Psoas muscle (tissue), 8 donors: ENCODE measurements at places on chromosomes 13 and 19.

- no peak overlapping the region for H3K4me3 ChIP-seq
- no peak overlapping the region for H3K27ac ChIP-seq
- DNase-seq, result no peak
Measured at GRCh38 chr19:16814526-16815100, 14.6 kb upstream of the SIN3B start.

DNA sequence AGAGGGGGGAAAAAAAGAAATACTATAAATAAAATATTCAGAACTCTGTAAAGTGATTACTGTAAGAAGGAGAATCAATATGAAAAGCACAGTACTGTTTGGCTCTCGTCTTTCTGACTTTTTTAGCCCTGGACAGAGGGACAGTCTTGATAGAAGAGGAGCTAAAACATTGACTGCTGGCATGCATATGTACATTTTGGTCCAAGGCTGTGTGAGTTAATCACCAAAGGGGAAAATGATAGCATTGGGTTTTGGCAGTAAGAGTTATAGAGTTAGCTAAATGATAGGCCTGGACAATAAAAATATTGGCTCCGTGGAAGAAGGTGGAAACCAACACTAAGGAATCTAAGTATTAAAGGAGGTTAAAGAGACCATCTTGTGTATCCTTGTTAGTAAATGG is 50.3 kb downstream of the RAP2A start:
- no peak overlapping the region for H3K4me3 ChIP-seq
- peaks cover 4% of the 10 kb centered on the region for H3K4me1 ChIP-seq
- no peaks in the 10 kb centered on the region for H3K27me3 ChIP-seq
- no peaks in the 10 kb centered on the region for H3K36me3 ChIP-seq
- no peak for DNase-seq

DNA sequence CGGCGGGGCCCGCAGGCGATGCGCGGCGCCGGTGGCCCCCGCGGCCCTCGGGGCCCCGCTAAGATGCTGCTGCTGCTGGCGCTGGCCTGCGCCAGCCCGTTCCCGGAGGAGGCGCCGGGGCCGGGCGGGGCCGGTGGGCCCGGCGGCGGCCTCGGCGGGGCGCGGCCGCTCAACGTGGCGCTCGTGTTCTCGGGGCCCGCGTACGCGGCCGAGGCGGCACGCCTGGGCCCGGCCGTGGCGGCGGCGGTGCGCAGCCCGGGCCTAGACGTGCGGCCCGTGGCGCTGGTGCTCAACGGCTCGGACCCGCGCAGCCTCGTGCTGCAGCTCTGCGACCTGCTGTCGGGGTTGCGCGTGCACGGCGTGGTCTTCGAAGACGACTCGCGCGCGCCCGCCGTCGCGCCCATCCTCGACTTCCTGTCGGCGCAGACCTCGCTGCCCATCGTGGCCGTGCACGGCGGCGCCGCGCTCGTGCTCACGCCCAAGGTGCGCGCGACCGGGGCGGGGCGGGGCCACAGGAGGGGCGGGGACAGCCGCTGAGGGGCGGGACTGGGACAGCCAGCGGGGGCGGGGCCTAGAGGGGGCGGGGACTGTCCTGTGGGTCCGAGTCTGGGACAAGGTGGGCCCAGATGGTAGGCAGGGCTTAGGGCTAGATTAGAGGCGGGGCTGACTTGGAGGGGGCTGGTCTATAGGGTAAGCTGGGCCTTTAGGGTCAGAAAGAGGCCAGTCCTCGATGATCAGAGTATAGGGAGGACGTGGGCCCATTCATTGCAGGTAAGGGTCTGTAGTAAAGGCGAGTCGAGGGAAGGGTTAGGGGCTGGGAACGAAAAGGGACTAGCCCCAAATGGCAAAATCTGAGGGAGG is 5.1 kb downstream of the GRIN2D start:
- peaks cover 43% of the 10 kb centered on the region for H3K27me3 ChIP-seq
- H3K4me3 ChIP-seq, result peak overlapping the region; percentile 52
- no peaks in the 10 kb centered on the region for H3K4me1 ChIP-seq
- peak; percentile 83 for DNase-seq

GRCh38 chr13:41492432-41493260 is 35.3 kb downstream of the RGCC start:
- no peaks in the 10 kb centered on the region for H3K36me3 ChIP-seq
- no peak overlapping the region for H3K4me3 ChIP-seq
- H3K27me3 ChIP-seq, result no peaks in the 10 kb centered on the region
- H3K4me1 ChIP-seq, result no peaks in the 10 kb centered on the region
- no peak for DNase-seq

- H3K4me1 ChIP-seq, result peaks cover 57% of the 10 kb centered on the region
- no peak for DNase-seq
- peaks cover 47% of the 10 kb centered on the region for H3K36me3 ChIP-seq
Measured at GRCh38 chr19:42272535-42272897, 3.5 kb downstream of the CIC start.

GRCh38 chr13:32334671-32335070 is 19.4 kb downstream of the BRCA2 start:
- no peaks in the 10 kb centered on the region for H3K27me3 ChIP-seq
- H3K4me3 ChIP-seq, result no peak overlapping the region
- H3K4me1 ChIP-seq, result no peaks in the 10 kb centered on the region
- no peak for DNase-seq
- H3K27ac ChIP-seq, result no peak overlapping the region
- H3K36me3 ChIP-seq, result no peaks in the 10 kb centered on the region

DNA sequence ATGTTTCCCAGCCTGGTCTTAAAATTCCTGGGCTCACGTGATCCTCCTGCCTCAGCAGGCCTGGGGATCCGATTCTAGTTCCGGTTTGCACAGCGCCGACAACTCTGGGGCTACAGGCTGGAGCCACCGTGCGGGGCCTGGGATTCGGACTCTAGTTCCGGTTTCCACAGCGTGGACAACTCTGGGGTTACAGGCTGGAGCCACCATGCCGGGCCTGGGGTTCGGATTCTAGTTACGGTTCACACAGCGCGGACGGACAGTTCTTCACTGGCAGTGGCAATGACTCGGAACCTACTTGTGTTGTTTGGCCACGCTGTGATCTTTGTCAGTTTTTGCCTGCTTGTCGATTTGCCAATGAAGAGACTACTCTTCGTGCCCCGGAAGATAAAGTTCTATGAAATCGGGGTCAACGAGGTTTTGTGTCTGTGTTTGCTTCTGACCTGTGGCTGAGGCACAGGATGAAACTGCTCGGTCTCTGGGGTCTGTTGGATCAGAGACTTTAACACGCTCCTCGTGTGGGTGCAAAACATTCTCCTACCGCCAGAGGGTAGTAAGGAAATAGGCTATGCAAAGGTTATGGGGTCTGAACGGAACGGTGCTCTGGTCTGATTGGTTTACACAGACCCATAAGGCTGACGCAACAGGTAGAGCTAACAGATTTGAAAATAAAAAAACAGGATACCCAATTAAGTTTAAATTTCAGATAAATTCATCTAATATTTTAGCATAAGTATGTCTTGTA is 12.1 kb upstream of the ZSCAN1 start:
- H3K27me3 ChIP-seq, result no peaks in the 10 kb centered on the region
- no peak for DNase-seq
- H3K4me3 ChIP-seq, result no peak overlapping the region
- H3K4me1 ChIP-seq, result no peaks in the 10 kb centered on the region

GRCh38 chr13:113837560-113838355 is 26.1 kb downstream of the GAS6 start:
- H3K4me3 ChIP-seq, result peak overlapping the region; percentile 33
- peaks cover 34% of the 10 kb centered on the region for H3K36me3 ChIP-seq
- peaks cover 36% of the 10 kb centered on the region for H3K4me1 ChIP-seq
- peak overlapping the region; percentile 88 for H3K27ac ChIP-seq
- no peaks in the 10 kb centered on the region for H3K27me3 ChIP-seq
- peak; percentile 96 for DNase-seq

DNA sequence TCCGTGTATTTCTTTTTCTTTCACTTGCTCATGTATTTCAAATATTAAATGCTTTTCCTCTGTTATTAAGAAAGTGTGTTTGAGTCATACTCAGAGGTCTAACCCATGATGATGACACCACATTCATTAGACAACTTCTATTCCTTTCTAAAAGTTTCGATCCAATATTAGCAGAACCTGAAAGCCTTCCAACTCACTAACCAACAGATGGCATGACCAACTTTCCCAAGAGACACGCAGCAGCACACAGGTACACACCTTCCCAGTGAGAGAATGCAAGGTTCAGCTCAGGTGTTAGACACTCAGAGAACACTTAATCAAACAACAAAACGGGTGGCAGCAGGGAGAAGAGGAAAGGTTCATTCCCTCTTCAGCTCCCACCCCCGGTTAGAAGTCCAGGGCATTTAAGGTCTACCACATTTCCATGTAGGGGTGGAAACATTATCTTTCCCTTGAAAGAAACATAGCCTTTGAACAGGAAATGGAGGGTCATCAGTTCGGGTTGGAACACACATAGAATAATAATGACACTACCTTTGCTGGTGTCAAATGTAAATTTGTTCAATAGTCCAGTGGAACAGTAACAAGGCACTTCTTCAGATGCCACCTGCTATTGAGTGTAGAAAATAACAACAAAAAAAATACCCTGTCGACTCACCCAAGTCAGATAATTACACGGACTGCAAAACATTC is 404.2 kb downstream of the COG6 start:
- no peaks in the 10 kb centered on the region for H3K27me3 ChIP-seq
- H3K4me3 ChIP-seq, result no peak overlapping the region
- no peak for DNase-seq
- no peak overlapping the region for H3K27ac ChIP-seq
- H3K4me1 ChIP-seq, result no peaks in the 10 kb centered on the region

DNA sequence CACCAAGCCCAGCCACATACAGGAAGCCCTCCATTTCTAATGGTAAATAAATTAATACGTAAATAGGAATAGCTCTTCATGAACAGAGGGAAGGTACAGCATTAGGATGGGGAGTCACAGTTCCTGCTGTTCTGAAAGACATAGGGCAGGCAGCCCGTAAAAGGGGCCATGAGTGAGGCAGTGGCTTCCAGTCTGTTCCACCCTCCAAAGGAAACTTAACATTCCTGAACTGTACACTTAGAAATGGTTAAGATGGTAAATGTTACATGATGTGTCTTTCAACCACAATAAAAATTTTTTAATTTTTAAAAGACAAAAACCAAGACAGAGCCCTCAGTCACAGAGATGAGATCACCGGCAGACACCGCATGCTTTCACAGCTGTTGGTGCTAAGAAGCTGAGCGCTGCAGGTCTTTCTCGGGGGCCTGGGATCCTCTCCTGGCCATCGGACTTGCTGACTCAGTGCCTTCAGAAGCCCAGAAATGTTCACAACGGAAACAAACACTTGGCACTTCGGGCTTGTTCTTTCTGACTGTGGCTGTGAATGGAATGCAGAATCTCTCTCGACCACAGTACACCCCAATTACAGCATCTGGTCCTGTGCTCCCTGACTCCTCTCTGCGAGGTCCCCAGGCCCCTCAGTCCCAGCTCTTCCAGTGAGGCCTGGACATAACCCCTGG is 36.4 kb downstream of the EPS15L1 start:
- no peak overlapping the region for H3K4me3 ChIP-seq
- H3K4me1 ChIP-seq, result peaks cover 20% of the 10 kb centered on the region
- no peaks in the 10 kb centered on the region for H3K27me3 ChIP-seq

- H3K27me3 ChIP-seq, result no peaks in the 10 kb centered on the region
- H3K4me1 ChIP-seq, result no peaks in the 10 kb centered on the region
- no peak overlapping the region for H3K4me3 ChIP-seq
- H3K27ac ChIP-seq, result no peak overlapping the region
Measured at GRCh38 chr19:16244091-16244490, 46.4 kb downstream of the AP1M1 start.

- no peak overlapping the region for H3K4me3 ChIP-seq
- H3K27ac ChIP-seq, result no peak overlapping the region
- H3K27me3 ChIP-seq, result no peaks in the 10 kb centered on the region
Measured at GRCh38 chr19:42081584-42082203, 5.7 kb downstream of the ZNF574 start.

GRCh38 chr19:30178721-30179402 is 193.3 kb upstream of the ZNF536 start:
- no peaks in the 10 kb centered on the region for H3K36me3 ChIP-seq
- H3K4me3 ChIP-seq, result no peak overlapping the region
- H3K27ac ChIP-seq, result no peak overlapping the region
- no peak for DNase-seq

- H3K36me3 ChIP-seq, result peaks cover 92% of the 10 kb centered on the region
- H3K27me3 ChIP-seq, result no peaks in the 10 kb centered on the region
- DNase-seq, result no peak
- H3K4me3 ChIP-seq, result no peak overlapping the region
Measured at GRCh38 chr19:32630338-32630737, 44.6 kb downstream of the ANKRD27 start.

DNA sequence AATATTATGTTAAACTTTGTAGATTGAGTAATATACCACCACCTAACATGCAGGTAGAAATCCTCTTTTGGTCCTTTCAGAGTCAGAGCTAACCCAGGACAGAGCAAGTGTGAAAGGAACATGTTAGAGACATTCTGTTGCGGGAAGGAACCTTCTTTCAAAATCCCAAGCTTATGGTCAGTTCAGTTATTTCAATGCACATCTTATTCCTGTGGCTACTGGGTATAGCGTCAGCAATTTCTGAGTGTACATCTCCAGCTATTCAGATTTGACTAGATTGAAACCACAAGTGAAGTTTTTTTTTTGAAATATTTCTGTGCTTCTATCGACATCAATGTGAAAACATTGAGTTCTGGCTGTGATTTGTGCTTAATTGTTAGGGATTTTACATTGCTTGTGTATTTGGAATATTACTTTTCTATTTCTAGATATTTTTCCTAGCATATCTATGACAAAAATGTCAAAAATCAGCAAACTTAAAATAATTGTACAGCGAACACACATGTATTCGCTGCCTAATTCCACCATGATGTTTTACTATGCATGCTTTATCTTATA is 165.3 kb downstream of the LMO7 start:
- DNase-seq, result no peak
- no peak overlapping the region for H3K4me3 ChIP-seq
- no peak overlapping the region for H3K27ac ChIP-seq

DNA sequence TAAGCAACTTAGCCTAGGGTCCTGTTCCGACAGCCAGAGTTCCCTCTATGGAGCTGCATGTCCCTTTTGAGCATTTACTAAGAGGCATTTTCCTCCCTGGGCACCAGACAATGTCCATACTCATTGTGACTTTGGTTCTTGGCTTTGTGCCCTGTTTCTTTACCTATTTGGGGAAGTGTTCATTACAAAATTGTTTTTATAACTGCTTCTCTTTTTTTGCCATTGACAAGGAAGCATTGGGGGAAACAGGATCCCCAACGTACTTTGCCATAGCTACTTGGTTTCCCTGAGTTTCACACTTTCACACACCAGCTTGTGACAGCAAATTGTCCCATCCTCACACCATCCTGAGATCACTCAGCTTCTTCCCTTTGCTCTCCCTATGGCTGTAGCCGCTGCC is 81.1 kb upstream of the SIAH3 start:
- no peak for DNase-seq
- H3K36me3 ChIP-seq, result no peaks in the 10 kb centered on the region
- H3K27ac ChIP-seq, result no peak overlapping the region
- H3K4me3 ChIP-seq, result no peak overlapping the region
- no peaks in the 10 kb centered on the region for H3K4me1 ChIP-seq

- no peak for DNase-seq
- H3K27me3 ChIP-seq, result no peaks in the 10 kb centered on the region
- H3K4me3 ChIP-seq, result no peak overlapping the region
- peaks cover 12% of the 10 kb centered on the region for H3K4me1 ChIP-seq
Measured at GRCh38 chr19:38815059-38816001, 2.6 kb upstream of the LGALS4 start.

GRCh38 chr13:109412283-109412901 is 374.0 kb downstream of the IRS2 start:
- no peaks in the 10 kb centered on the region for H3K27me3 ChIP-seq
- no peaks in the 10 kb centered on the region for H3K4me1 ChIP-seq
- peak; percentile 23 for DNase-seq
- no peak overlapping the region for H3K4me3 ChIP-seq
- no peak overlapping the region for H3K27ac ChIP-seq
- no peaks in the 10 kb centered on the region for H3K36me3 ChIP-seq
